PC-9 (cell line): ENCODE measurements at places on chromosomes 11 and 22. TPM values are rescaled to one million over a fixed set of nuclear protein-coding genes. Genes with fewer than 3 reads are reported as not detected.

Gene SMIM35
- not detected in 2 replicates for total RNA-seq

Gene HTR3A
- total RNA-seq: not detected in 2 replicates

Gene C22orf39
- total RNA-seq: 12.3 and 14.2 TPM in 2 replicates

Gene YPEL4
- total RNA-seq: 0.48 and 0.98 TPM in 2 replicates

Gene KRTAP5-1
- total RNA-seq: not detected in 2 replicates

Gene SCGB2A2
- total RNA-seq: not detected in 2 replicates

Gene BIK
- 10.6 and 14.5 TPM in 2 replicates for total RNA-seq

Gene CHORDC1
- total RNA-seq: 34.6 and 70.5 TPM in 2 replicates

Gene ATM
- 36.3 and 40.8 TPM in 2 replicates for total RNA-seq
